ENCODE measurements at places on chromosomes 7 and 10.

DNA sequence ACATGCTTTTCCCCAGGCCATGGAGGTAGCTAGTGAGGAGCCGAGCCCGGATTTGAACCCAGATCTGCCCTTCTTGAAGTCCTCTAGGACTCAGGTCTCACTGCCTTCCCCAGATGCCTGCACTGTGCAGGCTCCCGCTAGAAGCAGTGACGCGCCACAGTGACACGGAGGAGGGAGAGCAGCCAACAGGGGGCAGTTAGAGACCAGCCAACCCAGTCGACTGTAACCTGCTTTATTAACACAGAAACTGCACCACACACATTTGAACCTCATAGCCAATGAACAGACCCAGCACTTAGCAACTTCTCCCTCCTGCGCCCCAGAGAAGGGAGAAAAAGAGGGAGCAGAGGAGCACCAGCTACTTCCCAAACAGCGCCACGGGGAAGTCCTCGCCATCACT, 27.4 kb downstream of the PILRA start:
- DNase-seq = no peak

DNA sequence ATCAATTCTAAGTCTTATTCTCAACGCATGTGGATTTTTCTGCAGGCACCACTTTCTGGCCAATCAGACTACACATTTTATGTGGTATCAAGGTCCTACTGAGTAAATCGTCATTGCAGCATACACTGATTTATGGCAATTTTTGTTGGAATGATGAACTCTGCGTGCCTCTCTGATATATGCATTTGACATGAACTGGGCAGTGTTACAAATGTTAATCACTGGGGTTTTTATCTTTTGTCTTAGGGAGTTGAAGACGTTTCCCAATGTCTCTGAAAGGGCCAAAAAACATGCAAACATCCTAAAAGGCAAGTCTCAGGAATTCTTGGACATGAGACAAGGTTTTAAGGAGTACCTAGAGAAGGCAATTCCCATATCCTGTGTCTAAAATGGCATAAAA, 809.5 kb upstream of the CELF2 start:
- no peak for DNase-seq

- DNase-seq = no peak
Measured at GRCh38 chr10:85645053-85645452, 721.5 kb downstream of the GRID1 start.

DNA sequence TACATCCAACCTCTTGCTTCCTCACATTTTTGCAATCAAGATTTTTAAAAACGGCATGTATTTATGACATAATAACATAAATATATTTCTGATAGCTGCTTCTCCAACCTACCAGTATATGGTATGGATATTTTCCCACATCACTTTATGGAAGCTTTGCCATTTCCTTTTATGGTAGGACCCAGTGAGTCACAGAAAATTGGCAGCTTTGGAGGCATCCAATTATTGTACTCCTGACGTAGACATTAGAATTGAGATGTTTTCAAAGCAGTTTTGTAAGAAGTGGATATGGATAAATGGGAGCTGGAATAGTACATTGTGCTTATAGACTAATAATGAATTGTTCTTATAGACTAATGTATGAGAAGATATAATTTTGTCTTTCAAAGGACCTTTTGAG, 23.8 kb upstream of the BICC1 start:
- no peak for DNase-seq

DNA sequence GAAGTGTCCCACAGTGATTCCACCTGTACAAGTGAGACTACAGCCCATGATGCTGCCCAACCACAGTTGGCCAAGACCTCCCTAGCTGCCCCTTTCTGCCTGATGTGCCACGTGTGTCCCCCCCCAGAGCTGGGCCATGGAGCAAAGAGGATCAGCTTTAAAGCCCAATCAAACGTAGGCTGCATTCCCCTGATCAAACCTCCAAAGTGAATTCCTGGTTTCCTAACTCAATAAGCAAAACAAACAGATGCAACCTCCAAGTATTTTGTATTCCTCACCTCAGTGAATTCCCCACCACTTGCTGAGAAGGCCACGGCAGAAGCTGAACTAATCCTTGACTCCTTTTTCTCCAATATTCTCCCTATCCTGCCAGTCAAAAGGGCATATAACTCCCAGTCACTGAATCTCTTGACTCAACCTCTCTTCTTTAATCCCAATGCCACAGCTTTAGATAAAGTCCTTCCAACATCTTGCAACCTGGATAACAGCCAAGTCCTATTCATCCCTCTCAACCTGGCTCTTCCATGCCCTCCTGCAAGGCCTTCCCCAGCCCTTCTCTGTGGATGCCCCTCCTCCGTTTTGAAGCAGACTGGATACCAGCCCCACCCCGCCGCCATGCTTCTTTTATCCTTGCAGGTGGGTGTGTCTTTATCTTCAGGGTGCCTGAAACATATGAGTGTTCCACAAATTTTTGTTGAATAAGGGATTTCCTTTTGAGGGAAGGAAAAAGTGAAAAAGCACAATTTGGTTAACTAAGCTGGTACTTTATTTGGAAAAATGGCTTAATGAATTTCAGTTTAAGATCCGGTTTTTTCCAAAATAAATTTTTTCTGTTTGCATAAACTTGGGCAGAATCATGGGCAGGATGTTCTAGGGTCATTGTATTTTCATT, 285.2 kb upstream of the MKLN1 start:
- no peak for DNase-seq

DNA sequence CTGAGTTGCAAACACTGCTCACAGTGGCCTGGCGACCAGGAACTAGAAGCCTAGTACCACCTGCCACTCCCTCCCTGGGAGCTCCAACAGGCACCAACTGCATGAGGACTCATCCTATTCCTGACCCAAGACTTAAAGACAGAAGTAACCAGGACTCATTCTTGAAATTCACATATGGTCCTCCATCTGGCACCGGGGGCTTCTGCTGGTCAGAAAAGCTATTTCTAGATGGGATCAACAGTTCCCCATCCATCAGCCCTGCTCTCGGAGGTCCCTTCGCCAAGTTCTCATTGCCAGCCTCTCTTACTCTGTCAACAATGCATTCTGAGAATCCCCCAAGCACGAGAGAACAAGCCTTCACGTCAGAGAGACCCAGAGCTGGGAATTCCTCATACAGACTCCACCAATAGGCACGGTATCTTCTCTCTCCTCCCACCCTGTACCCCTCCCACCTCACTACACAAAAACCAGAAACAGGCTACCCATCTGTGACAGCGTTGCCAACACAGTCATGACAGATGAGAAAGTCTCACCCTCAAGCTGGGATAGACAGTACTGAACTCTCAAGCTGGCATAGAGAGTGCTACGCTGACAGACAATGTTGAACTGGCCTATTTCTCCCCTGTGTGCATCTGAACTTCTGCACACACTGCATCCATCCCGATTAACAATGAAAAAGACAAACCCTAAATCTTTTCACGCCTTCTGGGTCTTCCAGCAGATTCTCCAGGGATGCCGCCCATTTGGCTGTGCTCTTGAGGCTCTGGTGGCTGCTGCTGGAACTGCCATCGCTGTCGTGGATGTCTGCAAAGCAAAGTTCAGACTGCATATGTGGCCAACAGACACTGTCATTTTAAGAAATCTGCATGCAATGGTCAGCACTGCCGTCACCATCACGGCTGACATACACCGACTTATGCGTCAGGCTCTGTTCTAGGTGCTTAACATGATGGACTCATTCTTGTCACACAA, 15.6 kb downstream of the RGS10 start:
- no peak for DNase-seq

GRCh38 chr7:131471250-131472004, 85.0 kb downstream of the PODXL start:
- DNase-seq = no peak

GRCh38 chr7:45920502-45921380, at the start of gene IGFBP3:
Gene IGFBP3 (minus strand): TSS chr7:45921272. CDS start chr7:45921140, 132 bp downstream.
- no peak for DNase-seq

DNA sequence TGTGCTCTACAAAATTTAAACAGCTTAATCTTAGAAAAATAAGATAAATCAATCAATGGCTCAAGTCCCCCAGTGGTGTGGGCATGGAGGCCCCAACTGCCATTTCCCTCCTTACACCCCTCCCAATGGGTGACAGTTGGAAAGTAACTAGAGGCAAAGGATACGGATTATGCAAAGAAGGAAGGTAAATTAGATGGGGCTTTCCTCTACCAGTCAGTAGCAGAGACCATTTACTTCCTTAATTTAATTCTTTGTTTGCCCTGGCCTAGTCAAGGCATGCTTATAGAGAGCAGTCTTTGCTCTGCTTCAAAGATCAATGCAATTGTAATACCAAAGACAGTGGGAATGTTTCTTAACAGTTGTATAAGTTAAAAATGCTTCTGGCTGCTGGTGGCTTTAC, 63.3 kb upstream of the PAPSS2 start:
- no peak for DNase-seq

DNA sequence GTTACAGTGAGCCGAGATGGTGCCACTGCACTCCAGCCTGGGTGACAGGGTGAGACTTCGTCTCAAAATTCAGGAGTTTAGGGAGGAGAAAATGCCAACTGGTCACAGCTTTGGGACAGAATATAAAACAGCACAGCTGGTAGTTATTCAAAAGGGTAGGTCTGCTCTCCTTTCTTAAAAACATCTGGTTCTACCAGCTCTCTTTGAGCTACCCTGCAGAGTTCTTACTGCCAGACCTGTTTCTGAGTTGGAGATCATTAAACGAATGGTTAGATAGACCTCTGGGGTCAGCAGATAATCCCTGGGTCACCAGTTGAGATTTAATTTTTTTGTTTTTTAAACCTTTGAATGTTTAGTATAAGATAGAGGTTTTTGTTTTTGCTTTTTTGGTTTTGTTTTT, 52.6 kb downstream of the MCU start:
- DNase-seq = no peak

DNA sequence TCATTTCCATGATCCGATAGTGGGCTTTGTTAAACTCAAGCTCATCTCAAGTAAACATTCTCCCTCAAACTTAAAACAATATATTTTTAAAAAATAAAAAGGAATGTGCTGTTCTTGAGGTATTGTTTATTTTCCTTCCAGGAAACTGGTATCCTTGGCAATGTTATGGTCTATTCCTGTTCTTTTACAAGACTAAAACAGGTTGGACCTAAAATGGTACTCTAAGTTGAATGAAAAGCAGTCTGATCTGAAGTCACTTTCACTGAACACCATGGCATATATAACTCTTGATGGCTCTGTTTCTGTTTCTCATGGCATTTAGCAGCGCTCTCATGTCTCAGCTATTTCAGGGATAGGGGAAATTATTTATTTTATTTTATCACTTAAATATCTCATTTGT, 70.1 kb downstream of the PODXL start:
- DNase-seq = no peak

GRCh38 chr10:6990891-6991290, 410.8 kb upstream of the PRKCQ start:
- DNase-seq = no peak

- DNase-seq = no peak
Measured at GRCh38 chr7:115297656-115298055, 375.8 kb downstream of the MDFIC start.

- DNase-seq = no peak
Measured at GRCh38 chr7:84104826-84105225, 89.8 kb downstream of the SEMA3A start.

DNA sequence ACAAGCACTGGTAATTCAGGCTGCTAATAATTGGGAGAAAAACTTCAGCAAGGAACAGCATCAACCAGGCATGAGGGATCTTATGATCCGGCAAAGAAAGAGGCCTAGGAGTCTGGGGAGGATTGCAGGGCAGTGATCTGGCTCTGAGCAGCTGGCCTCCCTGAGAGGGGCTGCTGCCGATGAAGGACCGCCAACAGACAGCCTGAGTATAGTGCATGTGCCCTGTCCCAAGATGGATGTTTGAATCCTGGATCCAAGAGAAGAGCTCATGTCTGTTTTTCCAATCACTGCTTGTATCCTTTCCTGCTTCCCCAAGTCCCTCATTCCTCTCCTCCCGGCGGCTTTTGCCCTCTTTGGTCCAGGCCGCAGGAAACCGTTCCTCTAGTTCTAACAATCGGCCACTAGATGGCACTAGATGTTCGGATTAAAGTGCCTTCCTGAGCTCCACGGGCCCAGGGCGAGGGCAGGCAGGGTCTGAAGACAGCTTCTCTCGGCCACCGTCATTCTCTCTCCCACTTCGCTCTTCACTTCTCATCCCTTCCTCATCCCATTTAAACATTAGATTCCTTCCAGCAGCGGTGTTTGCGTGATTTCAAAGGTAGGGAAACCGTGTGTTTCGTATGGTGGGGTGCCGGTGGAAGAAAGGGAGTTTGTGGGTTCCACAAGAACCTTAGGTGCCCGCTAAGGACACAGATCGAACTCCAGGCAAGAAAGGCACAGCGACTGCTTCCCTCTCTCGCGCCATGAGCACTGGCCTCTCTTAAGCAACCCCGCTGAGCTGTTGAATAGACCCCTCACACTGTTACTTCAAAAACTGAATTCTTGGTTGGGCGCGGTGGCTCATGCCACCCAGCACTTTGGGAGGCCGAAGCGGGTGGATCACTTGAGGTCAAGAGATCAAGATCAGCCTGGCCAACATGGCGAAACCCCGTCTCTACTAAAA, 82.4 kb downstream of the ADCYAP1R1 start:
- peak; percentile 32 for DNase-seq

DNA sequence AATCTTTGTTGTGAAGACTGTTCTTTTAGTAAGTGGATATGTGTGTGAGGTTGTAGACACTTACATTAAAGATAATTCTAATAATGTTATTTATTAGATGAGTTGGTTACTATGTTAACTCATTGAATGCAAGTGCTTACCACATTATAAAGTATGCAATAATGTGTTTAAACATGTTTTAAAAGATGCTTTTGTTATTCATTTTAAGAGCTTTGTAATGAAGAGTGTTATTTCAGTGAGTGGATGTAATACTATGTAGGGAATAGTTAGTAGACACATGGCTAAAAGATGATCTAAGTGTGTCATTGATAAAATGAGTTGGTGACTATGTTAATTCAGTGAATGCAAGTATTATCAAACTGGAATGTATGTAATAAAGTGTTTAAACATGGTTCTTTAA, 70.0 kb upstream of the VOPP1 start:
- DNase-seq = no peak

GRCh38 chr10:30413996-30414576, 19.9 kb upstream of the MAP3K8 start:
- DNase-seq = no peak

- DNase-seq = no peak
Measured at GRCh38 chr7:142476077-142476476, 218.2 kb upstream of the PRSS58 start.

GRCh38 chr7:132192809-132193208, 383.5 kb downstream of the PLXNA4 start:
- DNase-seq = no peak

GRCh38 chr10:73597346-73597745, 6.2 kb upstream of the USP54 start:
- no peak for DNase-seq

DNA sequence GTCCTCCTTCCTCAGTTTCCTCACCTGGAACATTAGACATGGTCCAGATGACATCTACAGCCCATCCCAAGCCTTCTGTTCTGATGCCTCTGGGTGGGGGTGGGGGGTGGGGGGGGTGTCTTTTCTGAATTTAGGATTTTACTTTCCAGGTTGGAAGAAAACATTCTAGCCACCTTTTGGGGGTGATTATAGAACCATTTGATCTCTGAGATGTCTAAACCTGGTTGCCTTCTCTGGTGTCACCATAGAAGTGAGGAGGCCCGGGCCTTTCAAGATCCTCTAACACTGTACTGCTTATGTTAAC, 411.0 kb upstream of the ZMIZ1 start:
- DNase-seq = no peak

Measured in nucleus accumbens (tissue), 56 donors.